ENCODE measurements at places on chromosomes 4 and X. TPM values are rescaled to one million over a fixed set of nuclear protein-coding genes. Genes with fewer than 3 reads are reported as not detected.

GRCh38 chr4:71277353-71277752 is 61.5 kb upstream of the SLC4A4 start:
- DNase-seq: no peak

DNA sequence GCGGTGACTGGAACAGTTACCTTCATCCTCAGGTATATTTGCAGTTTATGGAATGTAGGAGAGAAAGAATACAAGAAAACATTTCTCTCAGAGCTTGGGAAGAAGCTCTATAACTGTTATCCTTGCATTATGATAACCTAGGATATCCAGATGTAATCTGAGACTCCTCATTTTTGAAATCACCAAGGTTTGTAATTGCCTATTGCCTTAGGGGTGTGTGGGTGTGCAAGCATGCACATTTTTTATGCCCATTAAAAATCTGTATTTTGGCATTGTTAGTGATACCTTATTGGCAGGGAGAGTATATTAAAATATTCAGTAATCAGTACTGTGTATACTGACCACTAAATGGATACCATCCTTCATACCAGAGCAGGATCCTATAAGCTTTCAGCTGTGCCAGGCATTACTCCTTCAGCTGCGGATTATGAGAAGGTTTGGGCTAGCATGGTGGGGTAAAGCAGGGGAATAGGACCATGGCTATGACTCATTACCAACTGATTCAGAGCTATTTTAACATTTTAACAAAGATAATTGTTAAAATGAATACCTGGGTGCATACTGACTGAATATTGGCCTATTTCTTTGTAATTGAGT is 8.3 kb downstream of the SEC24B start:
- no peak for DNase-seq

DNA sequence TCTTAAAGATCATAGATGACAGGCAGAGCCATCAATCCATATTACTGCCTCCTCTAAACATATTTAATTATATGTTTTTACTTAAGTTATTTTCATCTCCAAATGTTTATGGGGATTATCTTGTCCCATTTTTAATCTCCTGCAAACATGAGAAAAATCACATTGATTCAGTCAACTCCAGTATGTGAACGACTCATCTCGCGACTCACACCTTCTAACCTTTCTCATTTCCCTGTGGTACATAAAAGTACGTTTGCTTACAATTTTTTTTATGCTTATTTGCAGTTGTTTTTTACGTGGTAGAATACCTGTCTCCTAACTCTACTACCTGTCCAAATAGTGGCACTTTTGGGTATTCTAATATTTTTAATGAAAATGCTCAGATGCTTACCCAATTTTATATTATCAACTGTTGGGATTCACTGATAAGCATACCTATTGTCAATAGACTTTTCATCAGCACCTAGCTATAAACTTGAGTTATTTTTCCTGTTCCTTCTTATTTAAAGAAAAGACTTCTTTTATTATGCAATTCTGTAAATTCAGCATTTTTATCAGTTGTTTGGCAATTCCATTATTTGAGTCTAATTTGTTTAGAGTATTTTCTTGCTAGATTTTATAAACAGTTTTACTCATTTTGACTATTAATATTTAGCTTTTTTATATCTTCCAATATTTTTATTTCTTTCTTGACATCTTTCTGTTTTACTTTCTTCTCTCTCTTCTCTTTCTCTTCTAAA is 276.6 kb downstream of the ANK2 start:
- DNase-seq: no peak

The BEND4 gene
- 2.6 TPM for total RNA-seq

The KIF4A gene
- 1.3 TPM for total RNA-seq

- DNase-seq: no peak
Measured at GRCh38 chr4:178165951-178166308, 723.7 kb upstream of the AGA start.

DNA sequence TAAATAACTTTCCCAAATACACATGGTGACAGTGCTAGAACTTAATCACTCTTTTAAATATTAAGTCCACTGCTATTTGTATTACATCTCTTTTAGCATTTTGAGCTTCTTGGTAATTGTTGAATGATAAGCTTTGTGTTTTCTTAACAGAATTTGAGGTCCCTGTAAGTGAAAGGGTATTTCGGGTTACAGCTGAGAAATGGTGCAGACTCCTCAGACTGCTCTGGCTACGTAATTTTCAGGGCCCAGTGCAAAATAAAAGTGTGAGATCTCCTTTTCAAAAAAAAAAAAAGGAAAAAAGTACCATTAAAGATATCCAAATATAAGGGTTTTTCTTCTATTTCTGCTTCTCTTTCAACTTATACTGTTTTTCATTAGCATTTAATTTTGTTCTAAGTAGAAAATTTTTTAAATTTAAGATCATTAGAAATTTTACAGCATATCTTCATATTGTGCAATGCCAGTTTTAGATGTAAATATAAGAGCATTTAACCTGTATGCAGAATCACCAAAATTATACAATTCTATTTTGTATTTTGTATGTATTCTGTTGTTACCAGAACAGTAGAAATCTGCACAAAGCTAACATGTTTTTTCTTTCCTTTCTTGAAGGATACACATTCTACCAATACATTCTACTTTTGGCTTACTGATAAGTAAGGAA is 33.6 kb upstream of the FGF5 start:
- DNase-seq: no peak

The SLC9B1 gene
- total RNA-seq: not detected

The HMGN5 gene
- 5.7 TPM for total RNA-seq

The PRDX4 gene
- total RNA-seq: 34.0 TPM

DNA sequence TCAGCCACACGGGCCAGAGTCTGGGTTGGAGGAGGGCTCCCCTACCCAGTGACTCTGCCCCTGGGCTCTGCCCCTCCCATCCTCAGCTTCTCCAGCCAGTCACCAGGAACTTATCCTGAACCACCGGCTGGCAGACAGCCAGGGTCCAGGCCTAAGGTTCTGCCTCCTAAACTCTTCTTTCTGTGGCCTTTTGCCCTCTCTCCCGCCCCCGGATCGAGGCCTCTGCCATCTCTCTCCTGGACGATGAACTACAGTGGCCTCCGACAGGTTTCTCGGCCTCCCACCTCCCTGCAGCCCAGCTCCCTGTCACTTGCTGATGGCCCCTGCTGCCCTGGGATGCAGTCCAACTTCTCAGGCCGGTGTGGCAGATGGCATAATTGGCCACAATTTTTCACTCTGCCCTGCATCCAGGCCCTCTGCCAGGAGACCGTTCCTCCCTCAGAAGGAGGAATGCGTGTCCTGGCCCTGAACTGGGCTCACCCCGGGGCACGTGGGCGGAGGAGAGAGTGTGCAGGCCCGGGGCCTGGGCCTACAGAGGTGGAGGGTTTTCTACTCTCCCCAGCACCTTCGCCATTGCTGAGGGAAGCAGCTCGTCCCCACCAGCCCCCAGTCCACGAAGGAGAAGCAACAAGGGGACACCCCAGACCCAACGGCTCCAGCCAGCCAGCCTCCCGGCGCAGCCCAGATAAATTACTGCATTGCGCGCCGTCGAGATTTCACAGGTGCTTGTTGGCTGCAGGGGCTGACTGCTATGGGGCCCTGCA is 81.9 kb upstream of the LRPAP1 start:
- DNase-seq: no peak

The HHIP gene
- total RNA-seq: 1.8 TPM

Measured in transverse colon (tissue), 4 donors.